ENCODE measurements at places on chromosomes 2 and 18. TPM values are rescaled to one million over a fixed set of nuclear protein-coding genes. Genes with fewer than 3 reads are reported as not detected.
A peak's percentile ranks its signal among the peaks of the same experiment; 100 is the strongest.

RALB gene
- 71.8 TPM for total RNA-seq

GRCh38 chr2:191885098-191885497, 38.2 kb upstream of the CAVIN2 start:
- no peak overlapping the region for H3K4me3 ChIP-seq
- no peaks in the 10 kb centered on the region for H3K4me1 ChIP-seq
- H3K36me3 ChIP-seq = no peaks in the 10 kb centered on the region
- DNase-seq = no peak
- no peaks in the 10 kb centered on the region for H3K27me3 ChIP-seq
- no peak overlapping the region for H3K27ac ChIP-seq

DNA sequence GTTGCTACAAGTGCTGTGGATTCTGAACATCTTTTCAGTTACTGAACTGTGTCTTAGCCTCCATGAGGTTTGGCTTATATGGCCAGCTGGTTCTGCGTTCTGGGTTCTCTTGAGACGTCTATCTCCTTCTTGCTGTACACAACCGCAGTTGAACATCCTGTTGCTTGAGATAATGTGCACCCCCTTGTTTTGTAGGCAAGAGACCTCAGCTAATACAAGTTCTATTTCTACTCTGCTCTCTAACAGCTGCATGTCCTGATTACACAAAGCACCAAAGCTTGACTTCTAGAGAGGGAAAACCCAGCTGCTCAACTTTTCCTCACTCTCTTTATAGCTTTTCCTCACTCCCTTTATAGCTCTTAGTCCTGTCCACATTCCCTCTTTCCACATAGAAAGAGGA, 176.0 kb downstream of the LTBP1 start:
- no peak overlapping the region for H3K27ac ChIP-seq
- H3K27me3 ChIP-seq = no peaks in the 10 kb centered on the region
- DNase-seq = no peak
- H3K36me3 ChIP-seq = no peaks in the 10 kb centered on the region
- H3K4me3 ChIP-seq = no peak overlapping the region

DNA sequence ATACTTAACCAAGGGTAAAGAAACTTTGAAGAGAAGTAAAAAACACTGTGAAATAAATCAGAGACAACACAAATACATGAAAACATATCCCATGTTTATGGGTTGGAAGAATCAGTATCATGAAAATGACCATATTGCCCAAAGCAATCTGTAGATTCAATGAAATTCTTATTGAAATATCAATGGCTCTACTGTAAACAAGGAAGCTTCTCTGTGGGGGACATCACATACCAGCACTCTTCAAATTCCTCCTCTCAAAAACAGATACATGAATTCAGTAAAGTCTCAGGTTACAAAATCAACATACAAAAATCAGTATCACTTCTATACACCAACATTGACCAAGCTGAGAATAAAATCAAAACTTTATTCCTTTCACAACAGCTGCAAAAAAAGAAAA, 63.5 kb upstream of the CNTNAP5 start:
- no peaks in the 10 kb centered on the region for H3K27me3 ChIP-seq
- H3K36me3 ChIP-seq = no peaks in the 10 kb centered on the region
- no peaks in the 10 kb centered on the region for H3K4me1 ChIP-seq
- no peak overlapping the region for H3K4me3 ChIP-seq
- DNase-seq = no peak
- H3K27ac ChIP-seq = no peak overlapping the region

LRP2 gene
- not detected for total RNA-seq

SH2D6 gene
- 9.2 TPM for total RNA-seq

- H3K4me1 ChIP-seq = no peaks in the 10 kb centered on the region
- no peak for DNase-seq
- H3K27me3 ChIP-seq = no peaks in the 10 kb centered on the region
- no peak overlapping the region for H3K4me3 ChIP-seq
- H3K27ac ChIP-seq = no peak overlapping the region
Observed at GRCh38 chr2:22887426-22887825, 497.6 kb upstream of the KLHL29 start.

- no peaks in the 10 kb centered on the region for H3K4me1 ChIP-seq
- H3K36me3 ChIP-seq = no peaks in the 10 kb centered on the region
- no peak overlapping the region for H3K4me3 ChIP-seq
- no peak for DNase-seq
- no peaks in the 10 kb centered on the region for H3K27me3 ChIP-seq
- H3K27ac ChIP-seq = no peak overlapping the region
Observed at GRCh38 chr18:77162580-77162979, 30.0 kb upstream of the MBP start.

UGGT1 gene
- total RNA-seq = 41.7 TPM

DNA sequence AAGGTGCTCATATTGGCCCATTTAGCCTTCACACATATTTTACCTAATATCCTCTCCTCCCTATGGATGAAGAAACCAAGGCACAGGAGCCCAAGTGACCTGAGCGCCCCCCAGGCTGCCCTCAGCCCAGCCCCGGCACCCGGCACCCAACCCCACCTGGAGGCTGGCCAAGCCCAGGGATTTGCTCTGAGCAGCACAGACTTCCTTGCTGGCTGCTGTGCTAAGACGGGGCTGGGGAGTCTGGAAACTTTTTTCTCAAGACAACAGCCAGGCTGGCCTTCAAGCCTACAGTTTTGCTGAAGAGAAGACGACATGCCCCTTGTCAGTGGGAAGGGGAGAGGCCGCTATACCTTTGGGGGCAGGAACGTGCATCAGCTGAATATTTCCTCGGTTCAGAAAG, 52.7 kb upstream of the LAMA1 start:
- no peak overlapping the region for H3K27ac ChIP-seq
- no peak for DNase-seq

DNA sequence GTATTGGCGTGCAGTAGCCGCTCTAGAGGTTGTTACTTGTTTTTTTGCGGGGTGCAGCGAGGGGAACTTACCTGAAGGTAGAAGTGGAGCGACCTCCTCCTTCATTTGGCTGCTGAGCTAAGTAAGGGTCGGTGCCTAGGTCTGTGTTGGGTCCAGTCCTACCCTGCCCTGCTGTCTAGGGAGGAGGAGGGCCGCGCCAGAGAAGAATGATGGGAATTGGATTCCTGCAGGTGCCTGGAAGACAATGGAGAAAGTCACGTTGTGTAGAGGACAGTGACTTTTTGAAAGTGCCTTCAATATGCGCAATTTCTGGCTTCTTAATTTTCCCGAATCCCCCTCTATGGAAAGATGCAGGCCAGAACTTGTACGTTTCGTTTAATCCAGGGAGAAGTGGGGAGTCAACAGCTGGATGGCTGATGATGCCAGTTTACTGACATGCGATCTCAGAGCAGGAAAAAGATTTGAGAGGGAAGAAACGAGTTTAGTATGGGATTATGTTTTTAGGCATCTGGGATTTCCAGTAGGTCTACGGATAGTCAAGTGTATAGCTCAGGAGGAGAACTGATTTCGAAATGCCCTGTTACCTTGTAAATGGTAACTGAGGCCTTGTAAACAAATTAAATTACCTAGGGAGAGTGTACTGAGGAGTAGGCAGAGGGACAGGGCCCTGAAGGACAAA, 653 bp downstream of the MRPS9 start:
- H3K4me1 ChIP-seq = peaks cover 5% of the 10 kb centered on the region
- no peaks in the 10 kb centered on the region for H3K27me3 ChIP-seq
- DNase-seq = peak; percentile 39
- H3K36me3 ChIP-seq = no peaks in the 10 kb centered on the region

- H3K4me1 ChIP-seq = no peaks in the 10 kb centered on the region
- no peak overlapping the region for H3K27ac ChIP-seq
- H3K4me3 ChIP-seq = no peak overlapping the region
- no peaks in the 10 kb centered on the region for H3K36me3 ChIP-seq
- no peak for DNase-seq
Observed at GRCh38 chr2:20542746-20543468, 96.0 kb downstream of the RHOB start.

- no peaks in the 10 kb centered on the region for H3K4me1 ChIP-seq
- no peak for DNase-seq
- no peak overlapping the region for H3K27ac ChIP-seq
- H3K4me3 ChIP-seq = no peak overlapping the region
Observed at GRCh38 chr2:221397187-221397586, 174.9 kb downstream of the EPHA4 start.

- no peaks in the 10 kb centered on the region for H3K36me3 ChIP-seq
- no peak overlapping the region for H3K27ac ChIP-seq
- H3K27me3 ChIP-seq = no peaks in the 10 kb centered on the region
- H3K4me1 ChIP-seq = no peaks in the 10 kb centered on the region
- no peak for DNase-seq
Observed at GRCh38 chr2:175575346-175576258, 394.1 kb upstream of the ATP5MC3 start.

Measured in colonic mucosa (tissue), 4 donors.